ENCODE measurements at places on chromosomes 5 and 9.

- no peak for DNase-seq
Measured at GRCh38 chr9:108666240-108666784, 189.5 kb downstream of the ACTL7B start.

DNA sequence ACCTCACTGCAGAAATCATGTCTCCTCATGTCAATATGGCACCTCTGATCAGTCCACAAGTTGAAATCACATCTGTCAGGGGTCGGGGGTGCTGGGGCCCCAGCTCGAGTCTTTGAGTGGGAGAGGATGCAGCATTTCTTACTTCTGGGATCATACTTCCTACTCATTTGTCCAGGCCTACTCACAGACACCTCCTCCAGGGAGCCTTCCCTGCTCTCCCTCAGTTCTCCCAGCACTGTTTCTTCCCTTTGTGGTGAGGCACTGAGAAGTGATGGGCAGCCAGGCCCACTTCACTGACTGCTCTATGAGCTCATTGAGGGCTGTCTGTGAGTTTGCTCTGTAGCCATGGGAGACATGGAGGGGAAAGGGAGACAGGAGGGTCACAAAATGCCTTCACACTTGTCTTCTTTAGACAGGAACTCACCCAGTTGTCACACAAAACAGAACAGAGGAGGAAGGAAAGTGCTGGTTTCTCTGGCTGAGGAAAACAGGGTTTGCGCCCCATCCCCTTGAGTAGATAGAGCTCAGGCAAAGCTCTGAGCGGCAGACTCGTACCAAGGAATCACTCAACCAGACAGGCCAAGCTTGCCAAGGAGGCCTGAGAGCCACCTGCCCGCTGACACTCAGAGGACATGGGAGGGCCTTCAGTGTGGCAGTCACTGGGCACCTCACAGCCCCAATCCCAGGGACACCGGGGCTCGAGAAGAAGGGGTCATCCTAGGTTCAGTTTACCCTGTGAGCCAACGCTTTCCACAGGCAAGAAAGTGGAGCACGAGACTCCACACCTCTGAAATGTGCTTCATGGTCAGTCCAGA is 152.9 kb downstream of the GABBR2 start:
- no peak for DNase-seq

- no peak for DNase-seq
Measured at GRCh38 chr5:152393441-152393840, 11.6 kb downstream of the NMUR2 start.

DNA sequence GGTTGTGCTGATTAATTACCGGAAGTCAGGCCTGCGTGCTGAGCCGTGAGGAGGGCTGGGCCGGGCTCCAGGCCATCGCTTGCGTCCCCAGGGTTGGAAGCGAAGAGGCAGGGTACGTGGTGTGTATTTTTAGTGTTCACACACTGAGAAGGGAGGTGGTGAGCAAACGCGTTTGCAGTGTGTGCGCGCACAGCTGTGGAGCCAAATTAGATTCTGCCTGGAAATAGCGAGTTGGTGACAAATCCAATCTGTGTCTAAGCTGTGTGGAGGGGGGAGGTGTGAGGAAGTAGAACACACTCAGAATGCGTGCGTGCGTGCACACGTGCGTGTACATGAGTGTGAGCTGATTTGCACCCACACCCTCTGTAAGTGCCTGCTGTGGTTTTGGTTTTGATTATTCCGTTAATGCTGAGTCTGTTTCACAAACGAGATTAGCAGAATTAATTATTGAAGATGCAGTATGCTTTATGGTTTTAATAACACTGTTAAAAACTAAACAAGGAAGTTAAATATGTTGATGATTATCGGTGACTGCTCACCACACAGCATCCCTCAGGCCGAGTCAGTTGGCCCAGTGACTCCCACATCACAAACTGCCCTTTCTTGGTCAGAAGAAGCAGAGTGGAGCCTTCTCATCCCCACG is 111.8 kb upstream of the FCN2 start:
- no peak for DNase-seq

DNA sequence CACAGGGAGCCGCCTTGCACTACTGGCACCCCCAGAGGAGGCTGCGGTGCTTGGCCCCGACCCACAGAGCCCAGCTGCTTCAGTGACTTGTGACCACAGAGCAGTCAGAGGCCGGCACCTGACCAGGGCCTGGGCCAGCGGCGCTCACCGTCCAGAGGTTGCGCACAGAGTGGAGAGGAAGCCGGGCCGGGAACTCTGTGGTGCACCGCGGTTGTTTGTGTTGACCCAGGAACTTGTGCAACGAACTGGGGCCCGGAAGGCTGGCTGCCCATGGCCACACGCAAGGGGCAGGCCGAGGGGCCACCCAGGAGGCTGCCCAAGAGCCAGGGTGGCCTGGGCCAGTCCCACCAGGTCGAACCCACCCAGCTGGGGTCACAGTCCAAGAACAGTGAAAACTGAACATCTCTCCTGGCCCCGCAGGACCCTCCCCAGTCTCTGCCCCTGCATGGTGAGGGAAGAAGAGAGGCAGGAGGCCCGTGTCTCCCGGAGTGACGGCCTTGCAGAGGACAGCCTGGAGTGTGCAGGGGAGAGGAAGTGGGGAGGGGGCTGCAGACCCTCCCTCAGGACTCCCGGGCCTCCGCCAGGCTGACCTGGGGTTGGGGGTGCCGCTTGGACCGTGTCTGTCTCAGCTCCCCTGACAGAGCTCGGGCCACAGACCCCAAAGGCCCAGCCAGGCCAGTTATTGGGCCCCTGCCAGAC is 42.8 kb upstream of the EGFL7 start:
- no peak for DNase-seq

GRCh38 chr5:68139611-68140441 is 75.7 kb upstream of the PIK3R1 start:
- peak; percentile 57 for DNase-seq

- peak; percentile 66 for DNase-seq
Measured at GRCh38 chr5:38420691-38421390, 135.6 kb downstream of the LIFR start.

DNA sequence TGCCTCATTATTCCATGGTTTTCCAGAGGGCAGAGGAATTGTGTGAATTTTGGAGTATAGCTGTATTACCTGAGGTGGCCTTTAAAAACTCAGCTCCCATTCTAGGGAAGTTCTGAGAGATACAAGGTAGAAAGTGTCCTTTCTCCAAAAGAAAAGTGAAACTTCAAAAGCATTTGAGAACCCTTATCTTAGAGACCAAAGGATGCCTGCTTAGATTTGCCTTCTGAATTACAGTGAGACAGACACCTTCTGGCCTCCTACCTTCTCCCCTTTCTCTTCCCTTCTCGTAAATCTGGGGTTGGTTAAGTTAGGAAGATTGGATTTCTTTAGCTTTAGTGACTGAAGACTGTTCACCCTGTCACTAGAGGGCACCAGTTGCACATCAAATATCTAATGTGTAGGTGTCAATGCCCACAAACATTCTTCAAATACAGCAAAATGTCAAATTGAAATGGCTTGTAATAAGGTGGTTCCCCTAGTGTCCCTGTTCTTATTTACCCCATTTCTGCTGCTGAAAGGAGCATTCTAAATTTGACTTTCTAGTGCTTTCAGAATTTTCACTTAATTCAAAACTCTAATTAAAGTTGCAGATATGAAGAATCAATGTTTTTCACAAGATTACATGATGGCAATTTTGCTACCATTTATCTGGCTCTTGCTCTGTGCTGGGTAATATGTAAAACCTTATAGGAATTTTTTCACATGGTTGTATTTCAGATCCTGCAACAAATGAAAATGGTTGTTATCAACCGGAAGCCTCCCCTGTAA is 46.7 kb downstream of the PRRC1 start:
- DNase-seq: peak; percentile 19

GRCh38 chr5:88256872-88257271 is 11.8 kb downstream of the TMEM161B start:
- no peak for DNase-seq

GRCh38 chr9:90240541-90240940 is 402.1 kb downstream of the DIRAS2 start:
- no peak for DNase-seq

DNA sequence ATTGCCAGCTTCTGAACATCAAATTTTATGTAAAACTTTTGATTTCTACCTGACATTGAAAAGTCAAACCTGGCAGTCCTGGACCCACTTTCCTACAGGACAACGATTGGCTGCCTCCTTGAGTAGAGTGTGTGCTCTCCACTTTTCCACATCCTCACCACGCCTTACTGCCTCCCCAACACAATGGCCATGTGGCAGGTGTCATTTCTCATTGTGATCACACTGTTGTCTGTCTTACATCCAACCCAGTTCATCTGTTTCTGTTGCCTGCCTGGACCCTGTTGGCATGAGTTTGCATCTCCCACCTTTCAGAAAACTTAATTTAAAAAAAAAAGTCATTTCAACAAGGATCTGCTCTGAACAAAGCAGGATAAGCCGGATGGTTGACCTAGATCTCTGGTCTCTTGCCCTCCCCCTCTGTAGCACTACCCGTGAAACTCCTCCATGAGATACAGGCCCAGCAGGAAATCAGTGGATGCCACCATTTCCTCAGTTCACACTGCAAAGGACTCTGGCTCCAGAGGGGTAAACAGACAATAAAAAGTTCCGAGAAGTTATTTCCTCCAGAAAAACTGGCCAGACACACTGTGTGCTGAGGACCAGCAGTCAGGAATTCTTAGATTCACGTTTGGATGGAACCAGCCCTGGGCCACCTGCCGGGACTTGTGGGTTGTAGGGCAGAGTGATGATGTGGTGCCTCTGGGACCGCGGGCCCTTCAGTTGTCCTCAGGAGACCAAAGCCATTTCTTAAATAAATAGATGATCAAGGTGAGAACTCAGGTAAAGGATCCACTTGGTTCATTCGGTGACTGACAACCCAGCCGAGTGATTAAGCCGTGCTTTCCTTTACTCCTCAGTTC is 48.6 kb downstream of the AMBP start:
- DNase-seq: no peak

GRCh38 chr5:16889203-16889971 is 46.7 kb downstream of the MYO10 start:
- DNase-seq: no peak

DNA sequence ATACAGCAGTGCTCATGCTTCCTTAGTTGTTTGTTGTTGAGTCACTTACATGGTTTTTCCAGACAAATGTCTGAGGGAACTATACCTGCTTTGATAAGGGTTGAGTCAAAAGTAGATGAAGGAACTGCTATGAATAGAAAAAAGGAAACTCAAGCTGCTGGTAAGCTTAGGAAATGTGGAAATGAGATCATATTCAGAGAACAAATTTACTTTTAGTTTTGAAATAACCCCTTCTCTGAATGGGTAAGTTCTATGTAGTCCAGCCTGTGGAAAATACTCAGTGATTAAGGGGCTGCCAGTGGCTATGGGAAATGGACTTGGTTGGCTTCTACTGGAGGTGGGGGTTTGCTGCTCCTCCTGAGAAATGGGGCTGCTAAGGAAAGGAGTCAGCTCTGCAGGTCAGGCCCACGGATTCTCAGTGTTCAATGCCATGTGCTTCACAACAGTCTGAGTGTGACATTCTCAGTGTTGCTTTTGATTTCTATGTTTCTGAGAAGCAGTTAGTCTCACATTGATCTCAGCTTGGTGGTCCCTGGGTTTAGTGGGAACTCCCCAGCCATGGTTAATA is 47.7 kb upstream of the GLRX start:
- DNase-seq: no peak

DNA sequence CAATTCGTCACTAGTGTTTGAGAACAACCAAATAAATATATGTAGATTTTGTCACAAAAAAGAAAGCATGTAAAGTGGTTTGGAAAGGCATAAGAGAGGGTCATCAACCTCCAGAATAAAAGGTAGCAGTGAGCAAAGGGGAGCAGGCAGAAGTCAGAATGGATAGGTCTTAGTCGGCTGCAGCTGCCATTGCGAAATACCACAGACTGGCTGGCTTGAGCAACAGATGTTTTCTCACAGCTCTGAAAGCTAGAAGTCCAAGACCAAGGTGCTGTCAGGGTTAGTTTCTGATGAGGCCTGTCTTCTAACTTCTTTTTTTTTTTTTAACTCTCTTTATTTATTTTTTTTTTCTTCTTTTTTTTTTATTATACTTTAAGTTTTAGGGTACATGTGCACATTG is 208.1 kb upstream of the PIK3R1 start:
- no peak for DNase-seq

- peak; percentile 51 for DNase-seq
Measured at GRCh38 chr9:77751341-77752091, 103.4 kb upstream of the GNA14 start.

GRCh38 chr5:61055434-61056006 is 106.7 kb downstream of the SMIM15 start:
- peak; percentile 61 for DNase-seq

All from NCI-H2227 treated with DMSO at 0.1 percent for 48 hours (cell line).